Lung (tissue), 17 donors: ENCODE measurements at places on chromosomes 1 and 21. TPM values are rescaled to one million over a fixed set of nuclear protein-coding genes. Genes with fewer than 3 reads are reported as not detected.

The TARS2 gene
- polyA plus RNA-seq = 14.5 TPM

The TPRG1L gene
- 35.1 TPM for polyA plus RNA-seq

The TRNP1 gene
- polyA plus RNA-seq = 21.8 TPM

The SDC3 gene
- 23.5 TPM for polyA plus RNA-seq

The ANKRD65 gene
- polyA plus RNA-seq = 33.5 TPM

The ELAPOR1 gene
- polyA plus RNA-seq = 3.3 TPM

The CDKN2C gene
- 7.4 TPM for polyA plus RNA-seq

DNA sequence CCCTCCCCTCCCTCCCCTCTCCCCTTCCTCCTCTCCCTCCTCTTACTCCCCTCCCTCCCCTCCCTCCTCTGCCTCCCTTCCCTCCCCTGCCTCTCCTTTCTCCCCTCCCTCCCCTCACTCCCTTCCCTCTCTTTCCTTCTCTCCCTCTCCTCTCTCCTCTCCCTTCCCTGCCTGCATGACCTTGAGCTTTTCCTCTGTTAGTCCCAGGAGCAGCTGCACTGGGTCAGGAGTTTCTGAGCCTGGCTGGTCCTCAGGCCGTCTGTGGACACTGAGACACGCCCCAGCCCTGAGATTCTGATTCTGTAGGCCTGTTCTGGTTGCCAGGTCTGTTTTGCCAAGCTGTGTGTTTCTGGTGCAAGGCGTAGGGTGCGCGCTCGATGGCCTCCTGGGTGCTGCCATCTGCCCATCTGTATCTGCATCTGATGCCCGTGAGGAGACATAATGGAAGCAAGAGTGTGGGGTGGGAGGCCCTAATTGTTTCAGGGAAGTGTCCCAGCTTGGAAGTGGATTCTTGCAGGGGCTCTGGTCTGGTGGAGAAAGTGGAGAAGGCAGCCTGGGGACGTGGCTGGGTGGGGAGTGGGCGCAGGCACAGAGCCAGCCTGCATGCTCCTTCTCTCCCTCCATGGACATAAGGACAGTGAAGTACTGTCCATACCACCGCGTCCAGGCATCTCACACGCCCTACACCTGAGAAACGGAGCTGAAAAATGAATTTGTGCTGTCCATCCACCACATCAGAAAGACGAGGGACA, 97.2 kb downstream of the WDR4 start:
- no peak overlapping the region for H3K4me3 ChIP-seq
- no peaks in the 10 kb centered on the region for H3K36me3 ChIP-seq
- H3K4me1 ChIP-seq = peaks cover 2% of the 10 kb centered on the region

DNA sequence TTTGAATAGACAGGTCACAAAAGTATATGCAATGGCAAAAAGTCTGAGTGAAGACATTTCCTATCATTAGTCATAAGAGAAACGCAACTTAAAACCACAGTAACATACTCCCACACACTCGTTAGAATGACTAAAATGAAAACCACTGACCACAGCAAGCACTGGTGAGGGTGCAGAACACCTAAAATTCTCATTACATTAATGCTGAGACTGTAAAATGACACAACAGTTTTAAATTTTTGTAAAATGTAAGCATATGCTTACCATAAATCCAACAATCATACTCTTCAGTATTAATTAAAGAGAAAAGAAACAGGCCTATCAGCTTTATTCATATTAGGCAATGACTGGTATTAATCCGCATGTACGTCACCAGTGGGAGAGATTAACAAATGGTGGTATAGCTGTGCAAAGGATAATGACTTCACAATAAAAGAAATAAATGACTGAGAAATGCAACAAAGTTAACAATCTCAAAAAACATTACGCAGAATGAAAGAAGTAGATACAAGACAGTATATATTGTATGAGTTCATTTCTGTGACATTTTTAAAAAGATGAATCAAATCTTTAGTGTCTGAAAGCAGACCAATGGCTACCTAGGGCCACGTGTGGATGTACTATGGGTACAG, 253.5 kb downstream of the AKT3 start:
- no peak overlapping the region for H3K4me3 ChIP-seq
- no peaks in the 10 kb centered on the region for H3K36me3 ChIP-seq
- no peak overlapping the region for H3K27ac ChIP-seq
- H3K27me3 ChIP-seq = no peaks in the 10 kb centered on the region
- H3K4me1 ChIP-seq = no peaks in the 10 kb centered on the region

GRCh38 chr1:207958376-207959139, 47.6 kb upstream of the CD34 start:
- DNase-seq = no peak
- H3K27me3 ChIP-seq = no peaks in the 10 kb centered on the region
- peak overlapping the region; percentile 73 for H3K27ac ChIP-seq
- no peaks in the 10 kb centered on the region for H3K36me3 ChIP-seq
- H3K4me3 ChIP-seq = no peak overlapping the region

- H3K4me3 ChIP-seq = no peak overlapping the region
- DNase-seq = no peak
- H3K36me3 ChIP-seq = no peaks in the 10 kb centered on the region
- no peaks in the 10 kb centered on the region for H3K27me3 ChIP-seq
- no peak overlapping the region for H3K27ac ChIP-seq
Measured at GRCh38 chr21:37413553-37414291, 47.1 kb downstream of the DYRK1A start.

DNA sequence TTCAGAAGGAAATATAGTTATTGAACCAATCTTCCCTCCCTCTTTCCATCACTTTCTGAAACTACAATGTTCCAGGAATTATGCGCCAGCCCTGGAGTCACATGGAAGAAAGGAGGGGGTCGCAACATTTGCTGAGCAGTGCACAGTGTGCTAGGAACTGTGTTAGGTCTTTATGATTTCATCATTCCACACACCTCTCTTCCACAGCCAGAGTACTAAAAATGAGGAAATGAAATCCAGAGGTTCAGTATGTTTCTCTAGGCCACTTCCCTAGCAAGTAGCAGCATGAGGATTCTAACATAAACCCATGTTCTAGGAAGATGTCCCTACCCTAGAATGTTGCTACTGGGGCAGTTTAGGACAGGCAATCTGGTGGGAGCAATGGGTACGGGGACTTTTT, 158.1 kb downstream of the SLC45A1 start:
- no peaks in the 10 kb centered on the region for H3K36me3 ChIP-seq
- no peaks in the 10 kb centered on the region for H3K27me3 ChIP-seq
- H3K4me3 ChIP-seq = no peak overlapping the region
- H3K4me1 ChIP-seq = peaks cover 7% of the 10 kb centered on the region
